ENCODE measurements at places on chromosomes 1 and 21.

GRCh38 chr1:32250893-32251716, at the start of gene LCK:
Gene LCK (plus strand): TSS chr1:32251265. CDS start chr1:32274330, 23,065 bp downstream.
- no peak for DNase-seq

DNA sequence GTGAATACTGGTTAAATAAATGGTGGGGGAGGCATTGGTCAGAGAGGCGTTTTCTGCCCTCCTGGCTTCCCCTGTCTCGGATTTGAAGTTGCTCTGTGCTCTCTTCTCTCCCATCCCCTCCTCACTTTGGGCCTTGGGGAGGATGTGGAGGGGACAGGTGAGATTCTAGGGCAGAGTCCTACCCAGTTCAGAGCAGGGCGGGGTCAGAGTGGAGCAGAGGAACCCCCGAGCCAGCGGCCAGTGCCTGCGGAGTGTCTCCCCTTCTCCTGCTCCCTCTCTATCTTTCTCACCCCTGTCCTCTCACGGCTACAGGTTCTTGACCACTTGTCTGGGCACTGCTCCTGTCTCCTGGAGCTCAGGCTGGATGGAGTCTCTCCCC, 8.1 kb downstream of the KNCN start:
- DNase-seq = no peak

GRCh38 chr1:232904566-232904965, 45.8 kb upstream of the NTPCR start:
- no peak for DNase-seq

- DNase-seq = no peak
Observed at GRCh38 chr1:90778486-90778885, 61.4 kb upstream of the BARHL2 start.

- DNase-seq = no peak
Observed at GRCh38 chr1:34089731-34090130, 75.3 kb downstream of the CSMD2 start.
